ENCODE measurements at places on chromosomes 13 and 19.
A peak's percentile ranks its signal among the peaks of the same experiment; 100 is the strongest.

- no peaks in the 10 kb centered on the region for H3K27me3 ChIP-seq
- DNase-seq, result no peak
- peaks cover 5% of the 10 kb centered on the region for H3K36me3 ChIP-seq
Observed at GRCh38 chr19:38699027-38699346, 45.3 kb downstream of the CAPN12 start.

DNA sequence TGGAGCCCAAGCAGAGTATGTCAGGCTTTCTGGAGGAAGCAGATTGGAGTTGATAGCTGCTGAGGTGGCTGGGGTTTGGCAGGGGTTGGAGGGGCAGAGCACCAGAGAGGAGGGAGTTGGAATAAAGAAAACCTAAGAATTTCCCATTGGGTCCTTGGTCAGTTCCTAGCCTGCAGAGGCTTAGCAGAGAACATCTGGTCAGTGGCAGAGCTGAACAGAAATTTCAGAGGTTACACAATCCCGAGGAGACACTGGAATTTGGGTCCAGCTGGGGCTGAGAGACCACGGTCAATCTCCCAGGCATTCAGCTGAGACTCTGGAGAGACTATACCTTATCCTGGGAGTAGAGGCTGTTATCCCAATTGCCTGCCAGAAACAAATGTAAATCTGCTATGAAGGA, 84.4 kb downstream of the DPY19L3 start:
- no peak overlapping the region for H3K4me3 ChIP-seq
- H3K27ac ChIP-seq, result no peak overlapping the region
- DNase-seq, result no peak

DNA sequence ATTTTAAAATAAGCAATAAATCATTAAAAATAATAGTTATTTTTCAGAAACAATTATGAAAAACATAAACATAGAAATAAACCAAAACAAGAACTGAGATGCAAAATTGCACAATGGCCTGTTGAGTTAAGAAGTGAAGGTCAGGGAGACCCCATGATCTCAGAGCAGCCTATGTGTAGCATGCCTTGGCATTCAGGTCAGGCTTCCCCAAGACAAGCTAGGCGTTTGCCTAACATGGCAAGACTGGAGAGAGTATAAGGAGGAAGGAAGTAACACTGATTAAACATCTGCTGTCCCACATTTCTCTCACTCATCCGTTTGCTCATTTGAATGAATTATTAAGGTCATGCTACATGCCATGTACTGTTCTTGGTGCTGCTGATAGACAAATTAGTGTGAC, 291.8 kb downstream of the TSHZ3 start:
- H3K36me3 ChIP-seq, result no peaks in the 10 kb centered on the region
- no peaks in the 10 kb centered on the region for H3K4me1 ChIP-seq
- no peaks in the 10 kb centered on the region for H3K27me3 ChIP-seq
- no peak overlapping the region for H3K4me3 ChIP-seq

DNA sequence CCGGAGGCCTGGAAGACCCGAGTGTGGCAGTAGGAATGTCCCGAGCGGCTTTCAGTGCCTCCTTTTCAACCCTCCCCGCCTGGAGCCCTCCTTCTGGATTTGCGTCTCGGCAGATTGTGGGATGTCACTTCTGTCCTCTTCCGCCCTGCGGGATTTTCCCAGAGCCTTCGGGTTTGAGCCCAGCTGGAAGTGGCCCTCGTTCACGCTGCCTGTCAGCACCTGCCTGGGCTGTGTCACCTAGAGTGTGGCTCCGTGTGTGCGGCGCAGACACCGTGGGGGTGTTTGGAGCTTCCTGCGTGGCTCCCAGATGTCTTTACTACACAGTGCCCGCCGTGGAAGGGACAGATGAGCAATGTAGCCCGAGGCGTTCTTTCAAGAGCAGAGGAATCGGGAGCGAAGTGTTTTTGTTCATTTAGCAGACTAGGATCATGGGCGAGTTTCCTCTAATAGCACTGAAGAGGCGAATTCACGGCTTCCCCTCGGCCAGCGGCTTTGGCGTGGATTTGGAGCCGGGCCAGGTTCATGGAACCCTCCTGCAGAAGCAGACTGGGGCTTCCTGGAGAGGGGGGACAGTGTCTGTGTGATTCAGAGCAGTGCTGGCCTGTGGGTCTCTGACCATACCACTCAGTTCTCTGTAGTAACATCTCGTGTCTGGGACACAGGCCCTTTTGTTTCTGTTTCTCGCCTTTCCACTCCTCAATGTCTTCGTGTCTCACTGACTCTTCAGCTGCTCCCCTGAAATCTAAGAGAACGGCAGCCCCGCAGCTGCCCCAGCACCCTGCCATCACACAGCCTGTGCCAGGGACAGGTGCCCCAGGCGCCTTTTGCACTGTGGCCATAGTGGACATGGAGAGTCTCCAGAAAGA, 68.0 kb downstream of the KDM4B start:
- H3K27ac ChIP-seq, result no peak overlapping the region
- DNase-seq, result no peak
- no peaks in the 10 kb centered on the region for H3K27me3 ChIP-seq
- peak overlapping the region; percentile 34 for H3K4me3 ChIP-seq
- H3K36me3 ChIP-seq, result peaks cover 39% of the 10 kb centered on the region

DNA sequence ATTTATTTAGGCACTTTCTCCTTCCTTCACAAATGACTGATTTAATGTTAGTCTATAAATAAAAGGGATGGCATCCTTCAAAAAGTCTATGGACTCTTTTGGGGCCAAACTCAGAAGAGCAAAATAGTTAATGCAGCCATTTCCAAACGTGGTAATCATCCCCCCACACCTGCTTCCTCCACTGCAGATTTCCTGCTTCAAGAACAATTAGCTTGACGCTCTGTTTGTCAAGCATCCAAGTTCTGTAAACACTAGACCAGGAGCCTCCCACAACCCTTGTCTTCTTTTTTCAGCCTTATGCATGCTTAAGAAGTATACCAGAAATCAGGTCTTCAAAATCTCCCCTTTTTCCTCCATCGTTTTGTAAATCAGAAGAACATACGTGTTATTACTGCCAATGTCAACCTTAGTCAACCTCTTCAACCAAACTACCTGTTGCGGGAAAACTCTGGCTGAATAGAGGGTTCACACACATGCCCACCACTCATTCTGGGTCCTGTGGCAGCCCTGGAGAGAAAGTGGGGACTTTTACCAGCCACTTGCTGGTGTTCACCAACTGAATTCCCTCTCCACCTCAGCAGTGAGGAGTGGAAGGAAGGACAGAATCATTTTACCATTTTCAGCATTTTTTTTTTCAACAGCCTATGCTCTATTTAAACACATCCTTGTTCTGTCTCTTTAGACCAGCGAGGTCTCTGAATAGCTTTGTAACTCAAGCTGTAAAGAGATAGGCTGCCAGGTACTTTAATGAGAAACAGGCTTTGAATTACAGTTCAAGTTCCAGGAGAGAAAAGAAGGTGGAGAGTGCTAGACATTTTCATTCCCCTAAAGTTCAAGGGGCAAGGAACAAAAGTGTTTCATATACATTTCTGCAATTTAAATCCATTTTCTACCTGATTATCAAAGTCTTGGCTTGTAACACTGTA, 39.1 kb downstream of the EFNB2 start:
- H3K27me3 ChIP-seq, result no peaks in the 10 kb centered on the region
- H3K36me3 ChIP-seq, result no peaks in the 10 kb centered on the region
- no peak overlapping the region for H3K4me3 ChIP-seq
- H3K4me1 ChIP-seq, result peaks cover 39% of the 10 kb centered on the region
- H3K27ac ChIP-seq, result no peak overlapping the region

- H3K27ac ChIP-seq, result no peak overlapping the region
- no peak overlapping the region for H3K4me3 ChIP-seq
- no peak for DNase-seq
- no peaks in the 10 kb centered on the region for H3K4me1 ChIP-seq
- H3K36me3 ChIP-seq, result no peaks in the 10 kb centered on the region
Observed at GRCh38 chr13:101575581-101575980, 123.1 kb downstream of the ITGBL1 start.

GRCh38 chr13:46404733-46405100, 17.7 kb upstream of the RUBCNL start:
- no peaks in the 10 kb centered on the region for H3K36me3 ChIP-seq
- H3K27me3 ChIP-seq, result no peaks in the 10 kb centered on the region
- H3K27ac ChIP-seq, result no peak overlapping the region
- H3K4me3 ChIP-seq, result no peak overlapping the region
- no peak for DNase-seq

GRCh38 chr13:102191951-102192502, 209.8 kb downstream of the FGF14 start:
- H3K36me3 ChIP-seq, result no peaks in the 10 kb centered on the region
- no peak for DNase-seq
- no peaks in the 10 kb centered on the region for H3K27me3 ChIP-seq
- no peak overlapping the region for H3K4me3 ChIP-seq
- no peak overlapping the region for H3K27ac ChIP-seq
